ENCODE measurements at places on chromosomes 6 and 20. TPM values are rescaled to one million over a fixed set of nuclear protein-coding genes. Genes with fewer than 3 reads are reported as not detected.

The TMC2 gene
- not detected for total RNA-seq

The OARD1 gene
- 8.8 TPM for total RNA-seq

The POU3F2 gene
- total RNA-seq = not detected

The MCM3 gene
- 91.9 TPM for total RNA-seq

The ZC3H12D gene
- under 0.01 TPM for total RNA-seq

The PRPH2 gene
- total RNA-seq = 0.19 TPM

The TRIM38 gene
- 7.4 TPM for total RNA-seq

The TBXT gene
- total RNA-seq = not detected

The FAM120B gene
- 12.8 TPM for total RNA-seq

The OR2B6 gene
- not detected for total RNA-seq

The SLPI gene
- total RNA-seq = 0.19 TPM

The SASH1 gene
- 79.2 TPM for total RNA-seq

The PTPRT gene
- total RNA-seq = not detected

The HTR1E gene
- total RNA-seq = not detected

The F13A1 gene
- not detected for total RNA-seq

The OR2H2 gene
- total RNA-seq = not detected

All from endothelial cell of coronary artery (primary cell).